ENCODE measurements at places on chromosomes 12 and 14.

- no peak for DNase-seq
These were observed 9.6 kb upstream of the ASIC1 start for GRCh38 chr12:50047693-50048250.

- no peak for DNase-seq
These were observed 72.6 kb downstream of the NUAK1 start for GRCh38 chr12:106066051-106066705.

GRCh38 chr14:64779472-64779871 is 75.2 kb downstream of the PLEKHG3 start:
- no peak for DNase-seq

- DNase-seq, result no peak
These were observed 23.8 kb upstream of the PCNX4 start for GRCh38 chr14:60067882-60068281.

DNA sequence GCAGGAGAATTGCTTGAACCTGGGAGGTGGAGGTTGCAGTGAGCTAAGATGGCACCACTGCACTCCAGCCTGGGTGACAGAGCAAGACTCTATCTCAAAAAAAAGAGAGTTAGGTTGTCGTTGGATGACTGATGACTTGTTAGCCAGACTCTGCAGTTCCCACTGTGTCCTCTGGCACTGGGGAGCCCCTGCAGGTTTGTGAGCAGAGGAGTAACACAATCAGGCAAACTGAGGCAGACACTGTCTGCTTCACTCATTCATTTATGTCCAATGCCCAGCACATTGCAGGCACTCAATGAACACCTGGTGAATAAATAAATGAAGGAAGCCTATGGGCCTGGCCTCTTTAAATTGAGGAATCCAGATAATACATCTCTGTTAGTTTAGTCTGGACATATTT is 41.2 kb upstream of the BCL11B start:
- DNase-seq, result no peak

- no peak for DNase-seq
These were observed 1097.4 kb upstream of the TMEM132C start for GRCh38 chr12:127169321-127170181.

GRCh38 chr12:132488127-132489077 is 1.5 kb upstream of the FBRSL1 start:
- no peak for DNase-seq

DNA sequence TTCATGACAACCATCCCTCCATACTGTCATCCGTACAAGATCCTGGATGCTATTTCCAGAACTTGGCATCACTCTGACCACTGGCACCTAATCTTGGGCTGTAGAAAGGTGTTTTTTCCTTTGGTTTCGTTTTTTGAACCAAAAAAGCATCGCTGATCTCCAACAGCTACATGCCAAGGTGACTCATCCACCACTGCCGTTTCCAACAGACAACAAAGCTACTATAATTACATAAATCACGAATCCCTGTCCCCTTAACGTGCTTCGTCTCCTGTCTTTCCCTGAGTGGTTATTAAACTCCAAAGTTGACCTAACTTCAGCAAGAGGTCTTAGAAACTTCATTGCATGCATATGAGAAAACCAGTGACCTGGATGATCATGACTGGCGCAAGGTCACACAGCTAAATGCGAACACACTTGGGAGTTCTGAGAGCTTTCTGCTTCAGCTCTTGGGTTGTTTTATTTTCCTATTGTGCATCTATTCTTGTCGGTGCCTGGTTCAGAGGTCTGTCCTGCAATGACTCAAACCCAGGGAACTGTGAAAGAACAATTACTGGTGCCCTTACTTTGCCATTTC is 99.9 kb downstream of the PPM1H start:
- DNase-seq, result no peak

GRCh38 chr14:77883847-77884238 is 83.9 kb downstream of the ADCK1 start:
- no peak for DNase-seq

DNA sequence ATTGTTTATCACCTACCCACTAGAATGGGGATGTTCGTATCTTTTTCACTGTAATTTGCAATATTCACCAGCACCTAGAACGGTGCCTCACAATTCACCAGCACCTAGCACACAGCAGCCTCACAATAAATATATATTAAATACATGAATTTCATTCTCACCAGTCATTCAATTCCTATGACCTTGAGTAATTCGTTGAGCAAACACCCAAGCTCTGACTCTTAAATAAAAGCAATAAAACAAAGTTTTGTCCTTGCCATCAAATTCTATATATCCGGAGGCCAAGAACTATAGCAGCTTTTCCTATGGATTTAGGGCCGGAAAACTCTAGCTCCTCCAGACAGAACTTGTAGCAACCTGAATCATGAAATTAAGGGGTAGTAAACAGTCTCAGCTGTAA is 981 bp downstream of the VTI1B start:
- DNase-seq, result no peak

DNA sequence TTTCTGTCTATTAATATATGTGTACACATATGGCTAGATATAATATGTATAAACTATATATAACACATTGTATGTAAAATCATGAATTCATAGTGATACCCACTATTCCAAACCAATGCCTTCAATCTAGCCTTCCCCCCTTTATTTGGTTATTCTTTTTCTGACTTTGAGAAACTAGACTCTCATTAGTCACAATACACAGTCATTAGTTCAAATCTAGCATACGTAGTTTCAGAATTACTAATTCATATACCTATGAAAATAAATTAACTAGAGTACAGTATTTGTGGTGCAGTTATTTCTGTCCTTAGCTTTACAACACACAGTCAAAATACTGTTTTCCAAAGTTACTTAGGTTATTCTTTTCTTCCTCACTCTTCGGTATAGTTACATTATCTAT is 268.2 kb downstream of the DPF3 start:
- DNase-seq, result no peak

- no peak for DNase-seq
These were observed 179.6 kb upstream of the LMO3 start for GRCh38 chr12:16785524-16785923.

GRCh38 chr12:34218193-34219045 is 196.1 kb downstream of the ALG10 start:
- DNase-seq, result peak; percentile 40

- DNase-seq, result peak; percentile 42
These were observed 43.5 kb downstream of the SYNE2 start for GRCh38 chr14:63896278-63896720.

- DNase-seq, result no peak
These were observed 805 bp upstream of the CRACR2A start for GRCh38 chr12:3753544-3754284.

DNA sequence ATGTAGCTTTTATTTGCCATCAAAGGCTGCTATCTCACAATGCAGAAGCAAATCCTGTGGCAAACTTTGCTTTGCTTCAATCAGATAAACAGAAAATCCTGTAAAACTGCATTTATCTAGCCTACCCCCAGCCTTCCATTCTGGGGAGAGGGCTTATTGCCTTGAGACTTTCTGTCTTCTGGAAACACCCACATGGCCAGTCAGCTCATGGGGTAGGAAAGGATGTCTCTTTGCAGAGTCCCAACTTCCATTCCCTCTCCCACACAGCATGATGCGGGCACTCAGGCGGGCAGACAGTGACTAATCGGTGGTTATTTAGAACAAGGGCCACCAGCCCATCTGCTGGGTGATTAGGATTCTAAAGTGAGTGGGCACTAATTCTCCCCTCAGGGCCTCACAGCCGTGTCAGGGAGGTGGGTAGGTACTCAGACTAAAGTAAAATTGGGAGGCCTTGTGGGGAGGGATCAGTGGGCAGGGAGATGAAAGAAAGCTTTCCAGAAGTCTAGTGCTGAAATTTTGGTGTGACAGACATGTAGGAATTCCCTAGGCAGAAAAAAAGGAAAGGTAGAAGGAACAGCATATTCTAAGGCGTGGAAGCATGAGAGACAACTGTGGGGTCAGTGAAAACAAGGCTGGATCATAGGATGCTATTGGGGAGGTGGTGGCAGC is 720.5 kb downstream of the VRK1 start:
- DNase-seq, result no peak

DNA sequence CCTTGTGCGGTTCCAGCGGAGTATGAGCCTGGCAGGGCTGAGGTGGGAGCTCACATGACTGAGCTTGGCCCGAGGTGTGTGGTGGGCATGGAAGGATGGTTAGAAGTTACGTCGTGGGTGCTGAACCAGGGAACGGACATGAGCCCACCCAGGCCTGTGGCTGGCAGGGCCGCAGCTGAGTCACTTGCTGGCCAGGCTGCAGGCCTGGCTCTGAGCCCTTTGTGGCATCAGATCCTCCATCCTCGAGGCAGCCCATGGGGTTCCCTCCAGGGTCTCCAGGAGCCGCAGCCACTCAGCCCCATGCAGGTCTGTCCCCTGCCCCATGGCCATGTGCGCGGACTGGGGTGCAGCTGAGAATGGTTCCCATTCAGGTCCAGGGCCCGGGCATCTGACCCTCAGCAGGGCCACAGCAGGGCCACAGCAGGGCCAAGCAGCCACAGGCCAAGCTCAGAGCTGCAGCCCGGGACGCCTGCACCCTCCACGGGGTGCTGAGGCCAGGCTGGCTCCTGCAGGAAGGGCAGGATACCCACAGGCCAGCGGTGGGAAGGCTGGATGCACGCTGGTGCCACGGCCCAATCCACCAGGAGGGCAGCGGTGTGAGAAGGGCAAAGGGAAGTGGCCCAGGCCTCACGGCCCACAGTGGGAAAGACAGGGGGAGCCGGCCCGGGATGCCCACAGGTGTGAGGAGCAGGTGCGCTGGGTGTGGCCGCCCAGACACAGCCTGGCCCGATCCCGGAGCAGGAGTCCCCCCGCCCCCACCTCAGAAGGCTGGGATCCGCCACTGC is 26.3 kb upstream of the ULK1 start:
- no peak for DNase-seq

GRCh38 chr14:98270201-98270600 is 1001.8 kb downstream of the BCL11B start:
- DNase-seq, result no peak

DNA sequence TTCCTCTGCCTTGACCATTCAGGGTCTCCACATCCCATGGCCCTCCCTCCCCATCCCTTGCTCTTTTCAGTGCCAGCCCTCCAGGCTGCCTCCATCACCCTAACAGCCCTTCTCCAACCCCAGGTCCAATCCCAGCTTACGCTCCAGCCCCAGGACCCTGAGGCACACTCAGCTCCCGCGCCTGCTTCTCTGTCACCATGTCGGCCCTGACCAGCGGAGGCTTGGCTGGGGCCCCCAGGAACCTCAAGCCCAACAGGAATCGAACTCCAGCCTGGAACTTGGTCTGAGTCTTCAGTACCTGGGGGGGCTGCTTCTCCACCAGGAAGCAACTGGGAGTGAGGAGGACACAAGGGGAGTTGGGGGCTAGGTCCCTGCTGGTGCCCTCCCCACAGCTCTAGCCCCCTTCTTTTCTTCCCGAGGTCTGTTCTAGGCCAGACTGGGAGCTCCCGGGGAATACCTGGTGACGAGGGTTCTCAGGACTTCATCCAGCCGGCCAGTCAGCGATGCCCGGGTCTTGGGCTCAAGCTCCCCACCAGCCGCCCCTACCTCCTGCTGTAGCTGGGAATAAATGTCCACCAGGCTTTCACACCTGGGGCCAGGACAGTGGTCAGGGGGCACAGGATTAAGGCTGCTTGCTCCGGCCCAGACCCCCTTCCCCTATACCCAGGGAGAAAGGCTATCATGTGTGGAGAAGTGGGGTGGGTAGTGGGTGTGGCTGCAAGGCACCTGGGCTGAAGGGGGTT is 6.0 kb downstream of the STAT6 start:
- DNase-seq, result no peak

GRCh38 chr12:65728848-65729793 is 95.2 kb upstream of the HMGA2 start:
- DNase-seq, result no peak

Measured in hepatic stellate cell (primary cell).